ENCODE measurements at places on chromosomes 6 and 20.

GRCh38 chr6:145895802-145896201 lies 68.4 kb downstream of the SHPRH start:
- DNase-seq: no peak

- no peak for DNase-seq
Observed at GRCh38 chr6:54988576-54988975, 142.0 kb downstream of the FAM83B start.

DNA sequence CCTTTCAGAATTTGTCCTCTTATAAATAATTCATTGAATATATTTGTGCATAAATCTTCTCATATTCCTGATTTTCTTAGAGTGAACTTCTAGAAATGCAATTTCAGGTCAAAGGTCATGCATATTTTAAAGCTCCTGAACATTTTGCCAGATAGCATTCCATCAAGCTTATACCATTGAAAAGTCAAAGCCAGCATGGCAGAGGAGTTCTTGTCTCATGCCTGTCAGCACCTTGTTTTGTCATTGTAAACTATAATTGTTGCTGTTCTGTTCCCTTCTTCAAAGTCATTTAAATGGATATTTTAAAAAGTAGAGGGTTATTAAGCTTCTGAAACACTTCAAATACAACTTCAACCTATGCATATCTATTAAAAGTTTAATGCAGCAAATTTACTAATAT lies 170.6 kb downstream of the EYA4 start:
- DNase-seq: no peak

- DNase-seq: no peak
Observed at GRCh38 chr6:118789419-118789818, 104.5 kb upstream of the ASF1A start.

GRCh38 chr6:69953491-69953890 lies 87.1 kb downstream of the COL19A1 start:
- DNase-seq: no peak

DNA sequence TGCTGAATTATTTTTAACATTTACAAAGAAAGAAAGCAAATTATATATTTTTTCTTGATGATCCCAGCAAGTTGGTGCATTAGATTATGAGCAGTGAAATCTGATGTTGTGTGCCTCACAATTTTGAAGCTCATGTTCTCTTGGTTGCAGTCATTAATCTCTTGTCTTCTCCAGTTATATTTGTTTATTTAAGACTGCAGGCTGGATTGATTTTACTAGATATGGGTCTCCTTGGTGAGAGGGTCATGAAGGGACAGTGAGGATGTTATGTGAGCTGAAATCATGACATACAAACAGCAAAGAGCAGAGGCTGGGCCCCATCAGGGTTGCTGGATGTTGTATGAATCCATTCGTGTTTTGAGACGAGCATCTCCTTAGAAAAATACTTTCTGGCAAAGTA lies 64.2 kb upstream of the AKIRIN2 start:
- no peak for DNase-seq

GRCh38 chr6:106063448-106063850 lies 22.7 kb upstream of the PRDM1 start:
- no peak for DNase-seq

DNA sequence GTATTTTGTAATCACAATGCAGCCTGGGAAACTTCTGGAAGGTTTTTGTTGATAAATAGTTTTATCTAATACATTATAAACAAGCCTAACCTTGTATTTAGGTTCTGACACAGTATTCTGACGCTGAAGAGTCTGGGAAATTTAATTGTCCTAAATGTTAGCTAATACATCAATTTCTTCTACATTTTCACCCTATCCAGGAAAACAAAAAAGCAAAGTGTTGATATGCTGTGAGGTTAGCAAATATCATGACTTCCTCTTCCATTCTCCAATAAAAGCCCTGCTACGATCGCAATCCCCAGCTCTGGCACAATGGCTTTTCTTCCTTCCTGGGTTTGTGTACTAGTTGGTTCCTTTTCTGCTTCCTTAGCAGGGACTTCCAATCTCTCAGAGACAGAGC lies at the start of gene C6orf58:
C6orf58 (plus strand) TSS at position 301 of the 400 bp plus-strand sequence; CDS start at position 313, 12 bp downstream.
- DNase-seq: no peak

DNA sequence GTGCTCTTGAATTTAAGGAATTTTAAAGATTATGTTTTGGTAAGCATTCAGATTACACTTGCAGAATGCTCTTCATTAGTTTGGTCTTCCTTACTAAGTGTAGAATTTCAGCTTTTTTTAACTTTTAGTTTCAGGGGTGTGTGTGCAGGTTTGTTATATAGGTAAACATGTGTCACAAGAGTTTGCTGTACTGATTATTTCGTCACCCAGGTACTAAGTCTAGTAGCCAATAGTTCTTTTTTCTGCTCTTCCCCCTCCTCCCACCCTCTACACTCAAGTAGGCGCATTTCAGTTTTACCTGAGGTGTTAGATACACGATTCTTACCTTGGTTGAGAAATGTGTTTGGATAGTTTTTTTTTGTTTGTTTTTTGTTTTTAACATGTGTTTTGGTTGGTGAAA lies 68.3 kb downstream of the AFG1L start:
- DNase-seq: no peak

DNA sequence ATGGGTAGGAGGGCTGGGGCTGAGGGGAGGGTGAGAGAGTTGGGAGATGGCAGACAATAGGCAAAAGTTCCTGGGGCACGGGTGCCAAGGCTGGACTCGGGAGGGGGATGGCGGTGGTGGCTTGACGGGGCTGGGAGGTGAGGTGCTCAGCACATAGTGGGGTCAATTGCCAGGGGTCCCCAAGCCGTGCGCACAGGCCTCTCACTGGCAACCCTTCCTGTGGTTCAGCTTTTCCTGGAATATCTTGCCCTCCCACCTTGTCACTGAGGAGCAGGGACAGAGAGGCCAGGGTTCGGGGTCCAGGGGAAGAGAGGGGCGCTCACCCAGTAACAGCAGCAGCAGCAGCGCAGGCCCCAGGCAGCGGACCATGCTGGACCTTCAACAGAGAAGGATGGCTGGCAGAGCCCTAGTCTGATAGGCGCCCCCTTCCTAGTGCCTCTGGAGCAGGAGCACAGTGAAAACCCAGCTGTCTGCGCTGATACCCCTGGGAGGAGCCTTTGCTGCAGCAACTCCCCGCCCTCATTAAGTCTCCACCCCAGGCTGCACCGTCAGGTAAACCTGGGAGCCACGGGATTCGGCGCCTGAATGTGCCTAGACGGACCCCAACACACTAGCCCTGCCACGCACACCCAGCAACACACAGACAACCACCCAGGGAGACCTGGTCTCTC lies at the start of gene GFRA4:
GFRA4 (minus strand) TSS at position 369 of the 671 bp plus-strand sequence; CDS start at position 369, 0 bp downstream.
- DNase-seq: no peak

DNA sequence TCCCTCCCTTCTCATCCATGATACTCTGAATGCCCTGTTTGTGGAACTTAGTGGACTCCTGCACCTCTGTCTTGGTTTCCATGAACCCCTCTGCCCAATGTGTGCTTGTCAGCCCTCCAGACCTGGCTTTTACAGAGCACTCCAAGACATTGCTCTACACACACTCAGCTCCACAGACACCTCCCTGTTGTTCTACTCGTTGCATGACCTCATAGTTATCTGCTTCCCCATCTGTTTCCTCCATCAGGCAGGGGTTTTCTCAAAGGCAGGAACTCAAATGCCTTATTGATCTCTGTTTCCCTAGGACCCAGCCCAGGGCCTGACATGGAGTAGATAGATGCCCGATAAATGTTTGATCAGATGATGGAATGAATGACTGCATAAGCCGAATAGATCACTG lies 13.3 kb downstream of the PLCG1 start:
- no peak for DNase-seq

Measured in hematopoietic multipotent progenitor cell treated with erythropoietin and hydrocortisone succinate and interleukin-3 and kit ligand, for 15 days (in vitro differentiated cells).